ENCODE measurements at places on chromosomes 12 and 14.

- no peak for DNase-seq
Observed at GRCh38 chr14:54792288-54792687, 110.3 kb downstream of the GCH1 start.

GRCh38 chr14:51121096-51121495 is 26.2 kb upstream of the TRIM9 start:
- no peak for DNase-seq

DNA sequence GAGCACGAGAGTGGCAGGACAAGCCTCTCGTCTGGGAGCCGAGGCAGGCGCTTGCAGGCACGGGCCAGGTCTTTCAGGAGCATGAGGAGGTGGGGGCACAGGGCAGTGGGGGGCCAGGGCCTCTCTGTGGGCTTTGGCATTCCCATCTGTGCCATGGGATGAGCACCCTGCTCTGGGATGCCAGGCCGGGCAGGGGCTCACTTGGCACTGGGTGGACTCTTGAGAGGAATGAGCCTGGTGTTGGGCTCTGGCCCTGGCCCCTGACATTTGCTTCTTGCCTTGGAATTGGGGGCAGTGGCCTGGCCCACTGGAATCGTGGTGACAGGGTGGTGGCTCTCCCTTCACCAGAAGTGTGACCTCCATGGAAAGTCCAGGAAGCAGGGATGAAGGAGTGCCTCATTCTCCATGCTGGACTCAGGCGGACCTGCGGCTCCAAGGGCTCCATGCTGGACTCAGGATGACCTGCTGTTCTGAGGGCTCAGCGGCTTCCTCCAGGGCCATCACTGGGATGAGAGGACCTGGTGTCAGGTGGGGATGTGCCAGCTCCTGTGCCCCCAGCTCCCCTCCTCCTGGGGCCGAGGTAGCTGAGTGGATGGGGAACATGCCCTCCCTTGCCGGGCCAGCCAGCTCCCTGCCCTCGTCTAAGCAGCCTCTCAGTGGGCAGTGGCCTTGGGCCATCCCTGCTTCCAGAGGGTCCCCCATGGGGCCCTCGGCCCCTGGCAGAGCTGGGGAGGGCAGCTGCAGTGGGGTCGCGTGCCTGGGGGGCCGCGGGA is 220.3 kb downstream of the KIF26A start:
- no peak for DNase-seq

GRCh38 chr12:126212824-126213223 is 1147.6 kb downstream of the AACS start:
- DNase-seq = no peak

DNA sequence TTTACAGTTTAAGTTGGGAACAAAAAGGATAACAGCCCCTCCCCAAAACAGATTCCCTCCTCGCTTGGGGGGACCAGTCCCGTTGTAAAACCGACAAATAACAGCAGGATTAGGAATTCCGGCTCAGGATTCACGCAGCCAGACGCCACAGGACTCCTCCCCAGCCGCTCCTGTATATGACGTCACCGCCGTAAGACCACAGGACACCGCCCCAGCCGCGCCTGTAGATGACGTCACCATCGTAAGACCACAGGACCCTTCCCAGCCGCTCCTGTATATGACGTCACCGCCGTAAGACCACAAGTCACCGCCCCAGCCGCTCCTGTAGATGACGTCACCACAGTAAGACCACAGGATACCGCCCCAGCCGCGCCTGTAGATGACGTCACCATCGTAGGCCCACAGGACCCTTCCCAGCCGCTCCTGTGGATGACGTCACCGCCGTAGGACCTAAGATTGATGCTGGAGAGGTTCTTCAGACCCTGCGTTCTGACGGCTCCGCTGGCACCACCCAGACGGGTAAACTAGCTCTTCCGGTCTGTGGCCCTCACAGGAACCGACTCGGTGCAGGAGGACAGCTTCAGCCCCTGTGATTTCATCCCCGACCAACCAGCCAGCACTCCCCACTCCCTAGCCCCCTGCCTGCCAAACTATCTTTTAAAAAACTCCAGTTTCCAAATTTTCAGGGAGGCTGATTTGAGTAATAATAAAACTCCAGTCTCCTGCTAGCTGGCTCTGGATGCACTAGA is 43.9 kb upstream of the FBRSL1 start:
- peak; percentile 99 for DNase-seq

DNA sequence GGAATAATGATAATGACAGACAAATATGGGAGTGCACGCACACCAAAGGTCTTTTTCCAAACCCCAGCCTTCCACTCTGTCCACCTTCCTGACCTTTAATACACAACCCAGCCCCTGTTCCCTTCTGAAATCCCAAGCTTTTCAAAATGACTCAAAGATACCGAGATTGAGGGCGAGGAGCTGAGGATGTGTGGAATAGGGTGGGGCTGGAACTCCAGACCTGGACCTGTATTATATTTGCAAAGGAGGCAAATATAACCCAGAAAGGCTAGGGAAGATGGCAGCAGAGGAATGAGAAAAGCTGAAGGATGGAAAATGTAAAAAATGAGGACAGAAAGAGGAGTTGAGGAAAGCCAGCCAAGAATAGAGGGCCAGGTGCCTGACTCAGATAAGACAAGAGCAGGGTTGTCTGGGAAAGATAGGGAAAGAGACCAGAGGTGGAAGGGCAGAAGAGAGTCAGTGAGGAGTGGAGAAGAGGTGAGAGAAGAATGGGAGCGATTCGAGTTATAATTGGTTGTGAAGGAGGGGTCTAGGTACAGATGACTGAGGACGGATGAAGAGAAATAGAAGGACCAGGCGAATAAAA is 1.0 kb upstream of the PTMS start:
- no peak for DNase-seq

DNA sequence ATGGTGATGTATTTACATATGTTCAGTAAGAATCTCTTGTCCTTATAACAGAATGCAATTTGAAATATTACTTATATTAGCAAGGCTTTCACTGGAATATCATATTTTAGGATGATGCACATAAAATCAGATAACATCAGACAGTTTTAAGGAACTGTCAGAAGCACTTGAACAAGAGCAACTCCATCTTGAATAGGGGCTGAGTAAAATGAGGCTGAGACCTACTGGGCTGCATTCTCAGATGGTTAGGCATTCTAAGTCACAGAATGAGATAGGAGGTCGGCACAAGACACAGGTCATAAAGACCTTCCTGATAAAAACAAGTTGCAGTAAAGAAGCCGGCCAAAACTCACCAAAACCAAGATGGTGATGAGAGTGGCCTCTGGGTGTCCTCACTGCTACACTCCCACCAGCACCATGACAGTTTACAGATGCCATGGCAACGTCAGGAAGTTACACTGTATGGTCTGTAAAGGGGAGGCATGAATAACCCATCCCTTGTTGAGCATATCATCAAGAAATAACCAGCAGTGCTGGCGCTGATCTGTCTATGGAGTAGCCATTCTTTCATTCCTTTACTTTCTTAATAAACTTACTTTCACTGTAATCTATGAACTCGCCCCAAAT is 27.6 kb upstream of the ETV6 start:
- no peak for DNase-seq

DNA sequence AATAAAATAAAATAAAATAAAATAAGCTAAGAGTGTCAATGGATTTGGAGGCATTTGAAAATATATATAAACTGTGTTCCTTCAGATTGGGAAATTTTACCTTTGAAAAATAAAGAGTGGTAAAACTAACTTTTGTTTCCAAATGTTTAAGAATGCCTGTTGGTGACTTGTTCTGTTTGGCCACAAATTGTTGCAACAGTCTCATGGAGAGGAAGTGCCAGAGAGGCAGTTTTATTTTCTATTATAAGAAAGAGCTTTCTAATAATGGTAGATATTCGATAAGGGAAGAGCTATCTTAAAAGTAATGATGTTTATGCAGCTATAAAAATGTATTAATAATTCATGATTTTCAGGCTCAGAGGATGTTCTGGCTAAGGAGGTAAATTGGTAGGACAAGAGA is 68.8 kb upstream of the MDGA2 start:
- DNase-seq = no peak

GRCh38 chr12:93673084-93673483 is 4.1 kb upstream of the CRADD start:
- DNase-seq = no peak

- DNase-seq = no peak
Observed at GRCh38 chr12:41101806-41102205, 86.3 kb upstream of the PDZRN4 start.

GRCh38 chr12:16555630-16556029 is 50.3 kb downstream of the LMO3 start:
- DNase-seq = no peak

DNA sequence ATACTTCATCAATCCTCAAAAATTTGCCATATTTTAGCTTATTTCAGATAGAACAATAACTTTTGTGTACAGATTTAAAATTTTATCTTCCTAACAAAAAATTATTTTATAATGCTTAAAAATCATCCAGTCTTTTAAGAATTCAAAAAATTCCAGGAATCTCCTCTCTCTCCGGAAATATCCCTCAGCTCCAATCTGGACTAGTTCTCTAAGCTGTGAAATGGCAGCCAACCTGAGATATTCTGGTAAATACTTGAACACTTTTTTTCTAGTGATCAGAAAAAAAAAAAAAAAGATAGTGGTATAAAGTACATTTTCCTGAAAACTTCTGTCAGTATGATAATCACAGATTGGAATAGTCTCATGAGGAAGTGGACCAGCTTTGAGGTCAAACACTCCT is 57.6 kb downstream of the SSPN start:
- no peak for DNase-seq

GRCh38 chr12:26101350-26101734 is 23.5 kb downstream of the BHLHE41 start:
- DNase-seq = no peak

- no peak for DNase-seq
Observed at GRCh38 chr14:64806862-64807495, 72.7 kb downstream of the SPTB start.

GRCh38 chr14:66920196-66920595 is 269.0 kb upstream of the GARIN2 start:
- DNase-seq = no peak

GRCh38 chr12:49054524-49054923 is 6.1 kb downstream of the KMT2D start:
- DNase-seq = no peak

Measured in NCI-H2227 treated with DMSO at 0.1 percent for 48 hours (cell line).